CD8-positive, alpha-beta memory T cell (primary cell): ENCODE measurements at places on chromosomes 5 and 9.

- no peak for DNase-seq
These were observed 39.7 kb downstream of the LMNB1 start for GRCh38 chr5:126816649-126817048.

DNA sequence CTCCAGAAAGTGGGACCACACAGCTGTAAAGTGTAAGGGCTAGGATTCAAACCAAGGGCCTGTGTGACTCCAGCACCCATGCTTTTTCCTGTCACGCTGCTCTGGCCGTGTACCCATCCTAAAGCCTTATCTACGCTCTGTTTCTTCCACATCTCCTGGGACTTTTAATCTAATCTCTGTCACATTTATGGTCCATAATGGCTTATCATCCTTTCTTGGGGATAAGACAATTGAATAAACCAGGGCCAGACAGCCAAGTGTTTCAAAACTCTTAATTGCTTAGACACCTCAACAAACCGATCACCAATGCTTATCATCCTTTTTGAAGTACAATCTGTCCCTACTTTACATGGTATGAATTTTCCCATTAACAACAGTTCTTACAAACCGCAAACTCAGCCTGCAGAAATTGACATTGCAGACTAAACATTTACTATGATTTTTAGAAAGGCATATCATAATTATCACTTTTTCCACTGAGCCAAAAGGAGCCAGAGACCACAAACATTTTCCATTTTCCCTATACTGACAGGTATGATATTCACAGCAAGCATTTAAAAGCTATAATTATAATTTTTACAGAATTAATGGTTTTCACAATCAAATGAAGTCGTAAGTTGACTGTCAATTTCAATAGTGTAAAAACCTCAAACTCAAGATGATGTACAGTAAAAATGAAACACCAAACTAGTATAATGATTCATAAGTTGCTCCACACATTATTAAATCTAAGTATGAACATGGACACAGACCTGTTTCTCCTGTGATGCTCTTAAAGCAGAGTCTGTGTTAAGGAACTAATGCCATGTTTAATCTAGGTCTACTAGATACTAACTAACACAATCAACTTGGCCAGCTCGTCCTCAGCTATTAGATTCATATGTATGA is 99.5 kb downstream of the FBXW11 start:
- no peak for DNase-seq

- no peak for DNase-seq
These were observed 109.1 kb upstream of the CTNND2 start for GRCh38 chr5:12013351-12013750.

DNA sequence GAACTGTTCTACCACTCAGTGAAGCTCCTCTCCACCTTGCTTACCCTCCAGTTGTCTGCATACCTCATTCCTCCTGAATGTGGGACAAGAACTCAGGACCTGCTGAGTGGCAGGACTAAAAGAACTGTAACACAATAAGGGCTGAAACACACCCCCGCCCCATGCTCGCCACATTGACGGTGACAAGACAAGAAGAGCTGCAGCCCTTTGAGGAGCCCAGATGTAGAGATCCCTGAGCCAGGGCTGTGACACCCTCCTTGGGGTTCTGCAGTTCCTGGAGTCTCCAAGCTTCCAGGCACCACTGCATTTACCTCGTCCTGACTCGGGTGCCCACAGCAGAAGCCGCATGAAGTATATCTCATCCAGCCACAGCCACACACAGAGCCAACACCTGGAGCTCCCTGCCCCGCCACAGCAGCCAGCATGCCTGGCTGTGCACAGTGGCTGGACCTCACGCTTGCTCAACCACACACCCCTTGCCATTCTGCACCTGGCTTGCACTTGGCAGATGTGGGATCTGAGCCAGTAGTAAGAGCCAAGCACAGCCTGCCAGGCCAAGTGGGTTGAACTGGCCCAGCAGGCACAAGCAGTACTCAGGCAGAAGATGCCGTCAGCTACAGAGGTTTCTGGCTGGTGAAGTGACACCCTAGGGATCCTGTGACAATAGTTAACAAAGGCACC is 166.1 kb downstream of the RNF180 start:
- DNase-seq = no peak

GRCh38 chr5:172410160-172410559 is 44.2 kb downstream of the SH3PXD2B start:
- DNase-seq = no peak
